NCI-H774 (cell line): ENCODE measurements at places on chromosomes 1 and 21.

DNA sequence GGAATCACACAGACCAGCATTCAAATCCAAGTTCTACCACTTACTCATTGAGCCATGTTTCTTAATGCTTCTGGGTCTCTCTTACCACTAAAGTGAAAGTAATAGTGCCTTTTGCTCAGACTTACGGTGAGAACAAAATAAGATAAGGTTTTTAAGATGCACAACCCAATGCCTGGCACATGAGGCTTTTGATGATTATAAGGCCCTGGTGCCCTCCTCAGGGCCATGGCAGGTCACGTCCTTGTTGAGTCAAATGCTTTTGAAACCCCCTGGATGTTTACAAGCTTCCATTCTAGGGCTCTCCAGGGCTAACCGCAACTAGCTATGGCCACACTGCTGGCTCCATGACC is 76.0 kb downstream of the TENT5C start:
- no peak for DNase-seq

GRCh38 chr1:63238721-63239120 is 83.6 kb upstream of the FOXD3 start:
- no peak for DNase-seq

DNA sequence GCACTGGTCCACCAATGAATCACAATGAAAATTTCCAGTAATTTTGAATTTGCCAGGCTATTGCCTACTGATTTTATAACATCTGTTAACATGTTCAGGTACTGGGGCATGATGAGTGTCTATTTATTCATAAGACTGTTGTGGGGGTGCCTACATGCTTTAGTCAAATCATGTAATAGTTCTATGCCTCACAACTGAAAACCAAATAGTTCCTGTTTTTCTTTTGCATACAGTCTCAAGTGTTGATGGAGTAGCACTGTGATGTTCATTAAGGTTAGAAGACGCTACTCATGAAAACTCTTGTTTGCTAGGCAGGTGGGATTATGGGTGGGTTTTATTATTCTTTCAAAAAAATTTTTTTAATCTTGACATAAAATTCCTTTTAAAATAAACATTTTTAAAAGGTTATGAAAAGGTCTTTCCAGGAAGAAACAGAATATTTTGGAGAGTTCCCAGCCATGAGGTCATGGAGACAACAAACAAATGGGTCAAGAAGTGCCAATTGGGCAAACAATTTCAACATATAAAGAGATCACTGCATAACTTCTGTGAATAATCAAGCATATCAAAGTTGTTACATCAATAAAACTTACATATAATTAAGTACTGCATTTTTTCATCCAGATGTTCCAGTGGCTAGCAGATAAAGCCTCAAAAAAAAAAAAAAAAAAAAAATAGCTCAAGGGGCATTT is 40.2 kb upstream of the NHLH2 start:
- no peak for DNase-seq

- DNase-seq = peak; percentile 52
These were observed 68.7 kb downstream of the TEX35 start for GRCh38 chr1:178581351-178582303.
